CD14-positive monocyte (primary cell): ENCODE measurements at places on chromosomes 2 and 18.

DNA sequence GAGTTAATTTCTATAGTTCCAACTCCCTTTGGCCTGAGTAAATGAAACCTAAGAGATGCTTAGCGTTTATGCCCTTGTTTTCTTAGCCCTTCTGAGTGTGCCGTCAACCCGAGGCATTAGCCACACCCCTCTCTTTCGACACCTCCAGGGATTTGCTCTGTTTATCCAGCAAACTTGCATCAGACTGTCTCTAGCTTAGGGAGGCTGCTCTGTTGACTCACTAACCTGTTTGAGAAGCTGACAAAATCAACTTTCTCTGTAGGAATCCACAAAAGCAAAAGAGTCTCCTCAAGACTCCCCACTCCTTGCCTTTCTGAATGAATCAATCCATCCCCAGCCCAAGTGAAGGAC lies 317.6 kb downstream of the TNS1 start:
- DNase-seq: no peak

GRCh38 chr2:37414470-37414949 lies 70.1 kb downstream of the QPCT start:
- peak; percentile 73 for DNase-seq

DNA sequence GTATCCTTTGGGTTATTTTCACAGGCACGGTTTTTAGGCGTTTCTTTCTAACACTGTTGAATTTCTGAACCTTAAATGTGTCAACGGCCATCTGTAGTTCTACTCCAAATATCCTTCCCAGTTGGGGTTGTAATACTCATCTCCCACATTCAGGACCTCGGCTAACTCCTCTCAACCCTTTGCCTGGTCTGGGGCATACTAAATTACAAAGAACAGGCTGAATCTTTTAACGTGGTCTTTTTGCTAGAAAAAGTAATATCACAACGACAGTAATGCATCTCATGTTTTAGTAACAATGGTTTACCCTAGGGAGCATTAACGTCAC lies 2.1 kb downstream of the RPRM start:
- no peak for DNase-seq

GRCh38 chr2:14720319-14720718 lies 87.8 kb downstream of the LRATD1 start:
- DNase-seq: no peak

DNA sequence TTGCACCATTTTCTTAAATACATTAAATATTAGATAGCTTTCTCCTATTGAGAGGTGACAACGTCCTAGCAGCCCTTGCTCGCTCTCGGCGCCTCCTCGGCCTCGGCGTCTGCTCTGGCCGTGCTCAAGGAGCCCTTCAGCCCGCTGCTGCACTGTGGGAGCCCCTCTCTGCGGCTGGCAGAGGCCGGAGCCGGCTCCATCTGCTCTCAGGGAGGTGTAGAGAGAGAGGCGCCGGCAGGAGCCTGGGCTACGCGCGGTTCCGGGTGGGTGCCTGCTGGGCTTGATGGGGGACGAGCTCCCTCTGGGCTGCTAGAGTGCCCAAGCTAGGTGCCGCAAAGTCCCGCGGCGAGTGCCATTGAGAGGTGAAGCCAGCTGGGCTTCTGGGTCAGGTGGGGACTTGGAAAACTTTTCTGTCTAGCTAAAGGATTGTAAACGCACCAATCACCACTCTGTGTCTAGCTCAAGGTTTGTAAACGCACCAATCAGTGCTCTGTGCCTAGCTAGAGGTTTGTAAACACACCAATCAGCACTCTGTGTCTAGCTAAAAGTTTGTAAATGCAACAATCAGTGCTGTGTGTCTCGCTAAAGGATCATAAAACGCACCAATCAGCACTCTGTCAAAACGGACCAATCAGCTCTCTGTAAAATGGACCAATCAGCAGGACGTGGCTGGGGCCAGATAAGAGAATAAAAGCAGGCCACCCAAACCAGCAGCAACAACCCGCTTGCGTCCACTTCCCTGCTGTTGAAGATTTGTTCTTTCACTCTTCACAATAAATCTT lies 3.1 kb downstream of the RPRD1A start:
- DNase-seq: no peak

GRCh38 chr2:84290537-84290936 lies 168.5 kb downstream of the SUCLG1 start:
- DNase-seq: no peak

DNA sequence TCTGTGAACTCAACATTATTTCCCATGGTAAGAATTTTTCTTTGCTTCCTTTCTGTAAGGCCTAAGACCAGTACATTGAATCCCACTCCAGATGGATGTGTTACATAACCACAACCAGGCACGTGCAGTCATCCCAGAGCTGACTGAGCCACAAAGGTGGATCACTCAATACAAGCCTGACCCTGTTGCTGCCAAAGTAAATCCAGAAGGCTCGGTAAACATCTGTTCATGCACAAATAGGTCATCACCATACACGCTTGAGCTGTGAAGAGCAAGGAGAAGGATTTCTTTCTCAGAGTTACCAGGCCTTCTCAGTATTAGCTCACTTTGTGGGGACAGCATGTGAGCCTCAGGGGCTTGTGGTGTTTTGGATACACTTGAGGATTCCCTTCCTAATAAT lies 791.4 kb upstream of the FANCL start:
- no peak for DNase-seq

GRCh38 chr18:58221060-58221725 lies 177.2 kb downstream of the NEDD4L start:
- no peak for DNase-seq

GRCh38 chr2:177147093-177147694 lies 65.4 kb upstream of the HNRNPA3 start:
- DNase-seq: no peak

DNA sequence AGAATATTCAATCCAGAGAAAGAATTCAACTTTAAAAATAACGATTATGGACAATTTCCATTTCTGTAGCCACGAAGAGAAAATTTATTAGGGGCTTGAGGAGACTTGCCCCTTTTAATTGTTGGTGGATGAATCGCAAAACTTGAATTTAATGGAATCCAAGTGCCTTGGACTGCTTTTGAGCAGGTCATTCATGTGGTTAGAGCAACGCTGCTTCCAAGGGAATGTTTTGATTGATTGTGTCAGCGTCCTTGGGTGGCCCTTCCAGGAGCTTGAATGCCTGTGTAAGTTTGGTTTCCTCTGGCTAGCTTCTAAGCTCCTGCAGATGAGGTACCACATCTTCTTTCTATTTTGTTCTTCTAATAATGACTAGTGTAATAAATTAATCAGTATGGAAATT lies 213.4 kb downstream of the LTBP1 start:
- DNase-seq: no peak

DNA sequence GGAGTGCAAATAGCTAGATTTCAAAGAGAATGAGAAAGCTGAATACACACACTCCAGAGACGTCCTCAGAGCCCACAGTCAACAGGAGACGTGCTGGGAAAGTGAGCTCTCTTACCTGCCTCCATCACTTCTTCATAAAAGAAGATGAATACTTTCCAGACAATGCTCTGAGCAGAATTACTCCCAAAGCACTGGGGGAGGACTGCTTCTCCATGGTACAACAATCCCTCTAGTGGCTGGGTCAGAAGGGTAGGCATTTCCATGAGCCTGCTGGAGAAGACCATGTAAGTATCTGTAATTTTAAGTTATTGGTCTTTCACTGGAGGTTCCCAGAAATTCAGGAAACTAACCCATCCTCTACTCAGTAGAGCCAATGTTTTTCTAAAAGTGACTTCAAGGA lies 190.3 kb downstream of the RBM43 start:
- DNase-seq: no peak

DNA sequence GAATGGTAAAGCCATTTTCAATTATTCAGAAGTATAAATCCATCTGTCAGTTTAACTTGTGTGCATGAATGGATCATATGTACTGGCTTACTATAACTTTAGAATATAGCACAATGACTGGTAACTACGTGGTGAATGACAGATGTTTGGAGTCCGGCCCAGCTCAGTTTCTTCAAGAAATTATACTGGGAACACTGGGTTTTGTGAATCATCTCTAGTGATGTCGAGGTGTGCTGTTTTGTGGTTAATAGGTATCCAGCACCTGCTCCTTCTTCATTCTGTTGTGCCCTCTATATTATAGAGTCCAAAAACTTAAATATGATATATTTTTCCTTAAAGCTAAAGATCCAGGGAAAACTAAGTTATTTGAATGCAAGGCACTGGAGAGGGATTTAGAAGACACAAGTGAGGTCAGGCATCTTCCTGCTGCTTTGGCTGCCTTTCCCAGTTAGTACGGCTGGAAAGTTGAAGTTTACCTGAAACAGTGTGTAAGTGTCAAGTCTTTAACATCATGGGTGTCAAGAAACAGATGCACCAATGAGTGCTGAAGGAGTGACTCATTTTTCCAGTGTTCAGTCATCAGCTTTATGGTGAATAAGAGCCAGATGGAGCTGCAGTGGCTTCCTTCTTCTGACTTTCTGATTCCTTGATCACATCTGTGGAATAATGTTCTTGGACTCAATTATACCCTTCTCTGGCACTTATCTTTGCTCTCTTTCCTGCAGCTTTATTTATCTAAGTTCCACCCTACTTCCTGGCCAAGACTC lies 1079.5 kb upstream of the CELF4 start:
- DNase-seq: no peak

GRCh38 chr18:57023275-57023882 lies 123.5 kb upstream of the BOD1L2 start:
- DNase-seq: no peak

GRCh38 chr18:23300231-23300805 lies 152.8 kb upstream of the RIOK3 start:
- no peak for DNase-seq

GRCh38 chr2:172698041-172698863 lies 37.4 kb upstream of the RAPGEF4 start:
- peak; percentile 82 for DNase-seq

- DNase-seq: no peak
These were observed 247.7 kb downstream of the GLI2 start for GRCh38 chr2:120983344-120983743.

DNA sequence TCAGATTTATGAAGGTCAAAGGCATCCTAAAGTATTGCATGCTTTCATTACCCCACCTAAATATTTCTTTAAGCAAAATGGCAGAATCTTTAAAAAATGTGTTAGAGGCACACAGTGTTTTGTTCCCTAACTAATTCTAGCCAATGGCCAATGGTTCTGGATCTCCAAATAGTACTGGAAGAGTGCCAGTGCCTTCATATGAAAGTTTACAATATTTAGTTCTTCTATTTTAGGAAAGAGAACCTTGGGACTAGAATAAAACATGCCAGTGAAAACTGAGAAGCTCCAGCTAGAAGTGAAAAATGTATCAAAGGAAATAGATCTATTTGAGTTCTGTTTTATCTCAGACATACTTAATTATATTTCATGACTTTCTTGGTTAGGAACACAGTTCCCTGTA lies 37.1 kb downstream of the TACR1 start:
- DNase-seq: no peak

- peak; percentile 60 for DNase-seq
These were observed 8.1 kb downstream of the LBH start for GRCh38 chr2:30239308-30239985.

- no peak for DNase-seq
These were observed 355.2 kb downstream of the CMPK2 start for GRCh38 chr2:6510532-6510931.

GRCh38 chr2:31980674-31981356 lies 30.0 kb downstream of the MEMO1 start:
- peak; percentile 65 for DNase-seq

GRCh38 chr2:77268626-77269025 lies 253.6 kb downstream of the LRRTM4 start:
- DNase-seq: no peak

GRCh38 chr18:8341481-8342230 lies 267.6 kb upstream of the RAB12 start:
- no peak for DNase-seq

- DNase-seq: no peak
These were observed 104.0 kb downstream of the PRPF40A start for GRCh38 chr2:152613235-152613634.

- no peak for DNase-seq
These were observed 180.0 kb downstream of the NAPG start for GRCh38 chr18:10705786-10706185.

- DNase-seq: no peak
These were observed 28.4 kb upstream of the SUCLG1 start for GRCh38 chr2:84487298-84487996.

DNA sequence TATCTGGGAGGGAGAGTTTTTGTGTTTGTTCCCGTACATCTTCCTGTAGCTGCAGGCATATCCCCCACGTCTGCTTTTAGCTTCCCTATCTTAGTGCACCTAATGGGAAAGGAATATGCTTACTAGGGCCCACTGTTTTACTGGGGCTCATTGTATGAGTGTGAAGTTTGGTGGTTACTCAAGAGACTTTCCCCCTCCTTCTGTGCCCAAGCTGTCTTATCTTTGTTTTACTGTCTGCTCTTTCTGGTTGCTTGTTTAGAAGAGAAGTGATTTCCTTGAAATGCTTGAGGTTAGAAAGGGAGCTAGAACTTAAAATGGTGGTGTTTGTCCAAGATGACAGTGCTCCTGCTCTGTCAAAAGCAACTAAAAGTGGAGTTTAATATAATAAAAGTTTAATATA lies 7.3 kb downstream of the PTH2R start:
- no peak for DNase-seq

DNA sequence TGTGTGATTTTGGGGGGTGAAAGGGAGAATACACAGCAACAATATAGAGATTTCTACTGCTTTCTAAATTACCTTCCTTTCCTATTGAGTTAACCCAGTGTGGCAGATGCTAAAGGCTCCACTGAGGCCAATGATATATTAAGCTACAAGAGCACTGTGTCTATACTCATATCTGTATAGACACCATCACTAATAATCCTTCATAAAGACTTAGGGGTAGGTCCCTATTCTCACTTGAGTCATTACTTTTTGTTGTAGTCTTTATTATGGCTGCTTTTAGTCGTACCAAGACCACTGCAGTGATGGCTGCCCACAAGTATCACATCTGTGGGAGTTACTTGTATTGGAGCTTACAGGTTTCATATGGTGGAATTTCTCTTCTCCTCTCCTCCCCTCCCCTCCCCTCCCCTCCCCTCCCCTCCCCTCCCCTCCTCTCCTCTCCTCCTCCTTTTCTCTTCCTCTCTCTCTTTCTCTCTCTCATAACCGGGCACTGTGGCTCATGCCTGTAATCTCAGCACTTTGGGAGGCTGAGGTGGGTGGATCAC lies 637.6 kb downstream of the ADCYAP1 start:
- DNase-seq: no peak

GRCh38 chr18:67151366-67151765 lies 365.2 kb downstream of the DSEL start:
- DNase-seq: no peak

- DNase-seq: no peak
These were observed 17.1 kb upstream of the AAK1 start for GRCh38 chr2:69660637-69661036.

- no peak for DNase-seq
These were observed 328.9 kb upstream of the NT5C1B start for GRCh38 chr2:18918280-18918679.

DNA sequence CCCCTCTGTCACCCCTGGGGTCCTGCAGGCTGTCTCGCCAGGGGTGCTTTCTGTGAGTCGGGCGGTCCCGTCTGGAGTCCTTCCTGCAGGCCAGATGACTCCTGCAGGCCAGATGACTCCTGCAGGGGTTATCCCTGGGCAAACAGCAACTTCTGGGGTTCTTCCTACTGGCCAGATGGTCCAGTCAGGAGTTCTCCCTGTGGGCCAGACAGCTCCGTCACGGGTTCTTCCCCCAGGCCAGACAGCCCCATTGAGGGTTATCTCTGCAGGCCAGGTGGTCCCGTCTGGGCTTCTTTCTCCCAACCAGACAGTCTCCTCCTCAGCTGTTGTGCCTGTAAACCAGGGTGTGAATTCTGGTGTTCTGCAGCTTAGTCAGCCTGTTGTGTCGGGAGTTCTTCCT lies 27.6 kb downstream of the ADNP2 start:
- no peak for DNase-seq
